ENCODE measurements at places on chromosomes 16 and 17. TPM values are rescaled to one million over a fixed set of nuclear protein-coding genes. Genes with fewer than 3 reads are reported as not detected.

The C17orf50 gene
- not detected for total RNA-seq

The AGRP gene
- not detected for total RNA-seq

The SLC38A8 gene
- not detected for total RNA-seq

The CDRT15L2 gene
- total RNA-seq = not detected

DNA sequence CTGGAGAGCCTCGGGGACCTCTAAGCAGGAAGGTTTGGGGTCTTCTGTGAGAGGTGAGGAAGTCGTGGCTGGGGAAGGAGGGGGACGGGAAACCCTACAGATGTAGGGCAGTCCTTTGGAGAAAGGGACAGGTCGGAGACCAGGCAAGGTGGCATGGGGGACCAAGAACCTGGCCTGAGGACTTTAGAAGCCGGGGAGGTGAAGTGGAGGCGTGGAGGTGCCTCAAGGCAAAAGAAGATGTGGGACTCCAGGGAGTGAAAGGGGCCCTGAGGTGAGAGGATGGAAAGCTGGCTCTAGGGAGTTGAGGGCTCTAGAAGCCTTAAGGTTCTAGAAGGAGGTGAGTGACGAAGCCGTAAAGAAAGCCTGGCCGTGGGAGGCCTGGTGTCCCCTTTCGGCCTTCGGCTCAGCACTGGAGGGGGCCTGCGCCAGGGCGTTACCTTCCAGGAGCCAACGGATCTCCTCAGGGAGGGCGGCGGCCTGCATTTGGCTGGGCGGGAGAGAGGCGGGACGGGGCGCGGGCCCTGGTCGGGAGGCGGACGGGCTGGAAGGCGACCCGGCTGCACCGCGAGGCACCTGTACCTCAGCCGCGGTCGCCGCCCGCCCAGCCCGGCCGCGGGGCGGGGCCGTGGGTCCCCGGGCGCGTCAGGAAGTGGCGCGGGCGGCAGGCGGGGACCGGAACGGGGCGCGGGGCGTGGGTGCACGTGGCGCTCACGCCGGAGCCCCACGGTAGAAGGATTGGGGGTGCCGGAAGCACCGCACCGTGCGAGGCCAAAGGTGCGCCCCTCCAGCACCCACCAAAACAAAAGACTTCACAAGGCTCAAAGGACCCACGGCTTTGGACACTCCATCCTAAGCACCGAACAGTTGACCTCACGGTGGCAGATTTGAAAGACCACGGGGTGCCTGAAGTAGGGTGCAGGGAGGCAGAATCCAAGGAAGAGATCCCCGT lies at the start of gene SKAP1:
Gene SKAP1 (minus strand): TSS at position 577 of the 949 bp plus-strand sequence.
- DNase-seq = no peak

The PPM1D gene
- total RNA-seq = 14.9 TPM

DNA sequence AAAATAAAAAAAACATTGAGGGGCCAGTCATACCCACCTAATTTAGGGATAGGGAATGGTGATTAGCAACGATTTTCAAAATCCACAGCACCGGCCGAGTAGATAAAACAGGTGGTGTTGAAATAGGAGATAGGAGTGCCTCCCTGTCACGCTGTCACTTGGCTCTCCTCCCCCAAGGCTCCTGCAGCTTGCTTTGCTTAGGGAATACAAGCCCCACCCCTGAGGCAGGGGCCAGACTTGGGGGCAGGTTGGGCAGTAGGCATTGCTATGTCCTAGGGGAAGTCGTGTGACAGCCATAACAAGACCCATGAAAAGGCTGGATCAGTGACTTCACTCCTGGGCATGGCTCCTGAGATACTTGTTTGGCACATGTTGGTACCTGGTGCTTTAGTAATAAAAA lies 25.8 kb downstream of the POLR2A start:
- DNase-seq = no peak

DNA sequence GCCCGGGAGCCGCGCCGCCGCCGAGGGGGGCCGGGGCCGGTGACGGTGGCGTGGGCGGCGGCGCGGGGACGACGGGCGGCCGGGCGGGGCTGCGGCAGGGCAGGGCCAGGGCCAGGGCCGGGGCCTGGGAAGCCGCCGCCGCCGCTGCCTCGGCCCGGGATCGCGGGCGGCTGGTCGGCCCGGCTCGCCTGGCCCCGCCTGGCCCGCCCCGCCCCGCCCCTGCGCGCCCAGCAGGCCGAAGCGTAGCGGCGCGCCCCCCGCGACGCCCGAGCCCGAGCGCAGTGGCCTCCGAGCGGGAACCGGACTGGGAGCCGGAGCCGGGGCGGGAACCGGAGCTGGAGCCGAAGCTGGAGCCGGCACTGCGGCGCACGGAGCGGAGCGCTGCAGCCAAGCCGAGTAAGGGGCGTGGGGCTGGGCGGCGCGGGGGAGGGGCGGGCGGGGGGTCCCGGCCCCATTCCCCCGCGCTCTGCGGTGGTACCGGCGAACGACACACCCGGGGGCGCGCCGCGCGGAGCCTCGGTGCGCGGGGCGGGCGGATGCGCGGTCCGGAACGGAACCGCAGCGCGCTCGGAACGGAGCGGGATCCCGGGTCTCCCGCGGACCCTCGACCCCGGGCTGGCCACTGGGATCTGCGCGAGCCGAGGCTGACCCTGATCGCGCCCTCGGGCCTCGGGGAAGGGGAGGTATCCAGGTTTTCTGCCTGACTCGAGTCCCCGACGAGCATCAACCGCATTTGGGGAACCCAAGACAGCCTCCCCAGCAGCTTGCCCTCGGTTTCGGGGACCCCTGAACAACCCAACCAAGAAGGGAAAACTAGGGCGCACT lies at the start of gene BEAN1:
Gene BEAN1 (plus strand): TSS at position 260 of the 825 bp plus-strand sequence. CDS start 10,382 bp downstream, outside the sequence.
- no peak for DNase-seq

The KRTAP2-1 gene
- total RNA-seq = not detected

- DNase-seq = no peak
Measured at GRCh38 chr17:5468075-5468473, 708 bp downstream of the DHX33 start.

The JPH3 gene
- not detected for total RNA-seq

GRCh38 chr16:57266531-57267260 lies 17.8 kb downstream of the PLLP start:
- DNase-seq = no peak

DNA sequence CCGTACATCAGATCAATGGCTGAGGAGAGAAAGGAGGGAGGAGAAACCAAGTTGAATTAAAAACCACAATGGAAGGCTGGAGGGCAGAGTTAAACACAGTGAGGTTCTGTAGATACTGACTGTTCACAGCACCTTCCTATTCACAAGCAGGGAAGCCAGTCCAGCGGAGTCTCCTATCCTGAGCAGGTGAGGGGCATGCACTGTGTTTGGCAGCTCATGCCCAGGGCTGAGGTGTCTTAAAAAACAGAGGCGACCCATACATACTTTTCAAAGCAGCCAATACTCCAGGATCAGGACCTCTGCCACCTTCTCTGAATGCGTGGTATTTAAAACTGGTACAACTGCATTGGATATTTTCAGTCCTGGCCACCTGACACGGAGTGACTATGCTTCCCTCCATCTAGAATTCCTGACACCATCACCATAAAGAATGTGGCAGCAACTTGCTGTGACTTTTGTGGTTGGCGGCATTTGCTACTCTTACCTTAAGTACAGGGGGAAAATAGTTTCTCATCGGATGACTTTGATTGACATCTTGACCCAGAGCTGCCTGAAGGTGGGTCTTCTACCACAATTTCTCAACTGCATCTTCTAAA lies 21.5 kb downstream of the USP22 start:
- no peak for DNase-seq

The NAGS gene
- 2.2 TPM for total RNA-seq

- DNase-seq = no peak
Measured at GRCh38 chr17:68399638-68400403, 57.5 kb downstream of the WIPI1 start.
